ENCODE measurements at places on chromosomes 3 and 15.

DNA sequence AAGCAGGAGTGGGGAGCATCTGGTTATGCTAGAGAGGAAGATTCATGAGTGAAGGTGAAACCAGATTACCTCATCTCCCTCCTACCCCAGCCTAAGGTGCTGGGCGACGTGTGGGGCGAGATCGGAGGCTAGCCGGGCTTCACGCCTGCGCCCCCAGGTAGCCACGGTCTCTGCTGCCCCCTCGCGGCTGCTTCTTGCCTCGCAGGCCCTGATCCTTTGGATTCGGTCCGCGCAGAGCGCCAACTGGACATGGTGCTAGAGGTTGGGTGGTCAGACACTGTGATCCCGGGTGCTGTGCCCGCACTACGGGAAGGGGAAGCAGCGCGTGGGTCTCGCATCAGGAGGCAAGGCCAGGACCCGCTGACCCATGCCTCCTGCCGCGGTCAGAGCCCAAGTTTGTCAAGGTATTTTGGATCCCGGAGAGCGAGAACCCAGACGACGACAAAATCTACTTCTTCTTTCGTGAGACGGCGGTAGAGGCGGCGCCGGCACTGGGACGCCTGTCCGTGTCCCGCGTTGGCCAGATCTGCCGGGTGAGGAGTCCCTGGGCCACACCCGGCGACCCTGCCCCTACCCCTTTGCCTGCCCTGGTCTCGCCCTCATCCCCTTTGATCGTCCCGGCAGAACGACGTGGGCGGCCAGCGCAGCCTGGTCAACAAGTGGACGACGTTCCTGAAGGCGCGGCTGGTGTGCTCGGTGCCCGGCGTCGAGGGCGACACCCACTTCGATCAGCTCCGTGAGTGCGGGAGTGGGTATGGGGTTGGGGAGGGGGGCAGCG lies 4.2 kb downstream of the SEMA3B start:
- peak; percentile 76 for DNase-seq

DNA sequence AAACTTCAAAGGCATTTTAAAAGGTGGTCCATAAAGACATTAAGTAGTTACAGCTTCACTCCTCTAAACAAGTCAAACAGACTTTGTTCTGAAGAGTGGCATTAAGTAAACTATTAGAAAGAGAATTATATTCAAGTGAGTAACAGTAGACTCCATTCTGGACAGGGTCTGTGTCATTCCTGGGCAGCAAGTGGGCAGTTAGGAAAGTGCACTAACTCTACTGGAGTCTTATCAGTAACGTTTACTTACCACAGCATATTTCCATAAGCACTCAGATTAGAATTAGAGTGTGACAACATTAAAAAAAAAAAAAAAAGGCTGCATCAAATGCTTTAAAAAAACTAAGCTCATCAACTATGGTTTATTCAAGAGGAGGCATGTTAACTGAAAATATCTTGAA lies 10.6 kb downstream of the UBR1 start:
- no peak for DNase-seq

GRCh38 chr3:36493051-36493450 lies 112.7 kb downstream of the STAC start:
- no peak for DNase-seq

- DNase-seq, result no peak
These were observed 16.3 kb downstream of the SNX33 start for GRCh38 chr15:75663931-75664421.

DNA sequence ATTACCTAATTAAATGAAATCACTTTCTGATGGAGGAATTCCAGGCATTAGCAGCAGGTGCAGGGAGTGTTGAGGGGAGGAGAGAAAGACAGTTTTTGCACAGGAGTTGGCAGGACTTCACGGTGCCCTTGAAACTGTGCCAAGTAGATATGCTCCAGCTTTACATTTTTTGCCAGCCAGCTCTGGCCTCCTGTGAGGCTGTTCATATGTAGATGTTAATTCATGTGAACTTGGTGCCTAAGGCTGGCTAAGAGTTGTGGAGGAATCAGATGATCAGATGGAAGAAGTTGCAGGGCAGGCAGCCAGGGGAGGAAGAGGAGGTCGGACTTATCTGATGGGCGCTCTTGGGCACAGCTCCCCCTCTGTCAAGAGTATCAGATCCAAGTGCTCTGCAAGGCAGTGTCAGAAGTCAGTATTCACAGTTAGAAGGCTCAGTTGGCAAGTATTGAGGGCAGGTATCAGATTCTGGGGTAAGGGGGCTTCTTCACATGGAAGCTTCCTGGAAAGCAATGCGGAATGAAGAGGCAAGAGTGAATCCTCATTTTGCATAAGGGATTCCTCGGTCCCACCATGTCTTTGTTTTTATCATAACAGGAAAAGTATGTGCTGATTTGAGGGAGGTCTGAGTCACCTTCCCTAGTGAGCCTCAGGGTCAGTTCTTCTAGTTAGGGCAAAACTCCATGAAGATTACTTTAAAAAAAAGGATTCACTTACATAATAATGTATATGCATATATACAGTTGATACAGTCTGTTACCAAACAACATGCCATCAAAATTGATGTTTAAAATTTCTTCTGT lies 172.6 kb upstream of the UMPS start:
- DNase-seq, result no peak

GRCh38 chr3:112197131-112197530 lies 64.1 kb upstream of the GCSAM start:
- DNase-seq, result no peak

GRCh38 chr15:67389975-67390374 lies 131.0 kb upstream of the C15orf61 start:
- DNase-seq, result no peak

DNA sequence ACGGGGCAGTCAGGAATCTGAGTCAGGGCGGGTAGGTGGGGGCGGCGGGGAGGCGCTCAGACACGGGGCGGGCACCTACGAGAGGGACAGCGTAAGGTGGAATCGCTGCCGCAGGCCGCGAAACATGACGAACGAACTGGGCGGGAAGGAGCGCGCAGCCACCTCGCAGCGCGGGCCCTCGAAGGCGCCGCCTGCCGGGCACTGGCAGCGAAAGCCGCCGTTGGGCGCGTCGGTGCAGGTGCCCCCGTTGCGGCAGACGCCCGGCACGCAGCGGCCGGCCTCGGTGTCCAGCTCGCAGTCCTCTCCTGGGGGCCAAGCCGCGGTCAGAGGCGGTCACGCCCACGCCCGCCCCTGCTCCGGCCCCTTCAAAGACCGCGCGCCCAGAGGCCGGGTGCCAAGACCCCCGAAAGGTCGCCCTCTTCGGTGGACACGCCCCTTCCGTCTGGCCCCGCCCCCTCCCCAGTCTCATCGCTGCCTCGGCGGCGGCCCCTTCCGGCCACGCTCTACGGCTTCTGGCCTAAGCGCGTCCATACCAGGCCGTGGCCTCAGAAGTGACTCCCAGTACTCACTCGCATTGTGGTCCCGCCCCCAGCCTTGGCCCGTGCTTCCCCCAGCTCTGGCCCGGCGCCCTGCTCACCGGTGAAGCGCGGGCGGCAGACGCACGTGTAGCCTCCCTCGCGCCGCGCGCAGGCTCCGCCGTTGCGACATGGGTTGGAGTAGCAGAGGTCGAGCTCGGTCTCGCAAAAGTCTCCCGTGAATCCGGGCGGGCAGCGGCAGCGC lies 6.4 kb downstream of the CELSR3 start:
- peak; percentile 84 for DNase-seq

DNA sequence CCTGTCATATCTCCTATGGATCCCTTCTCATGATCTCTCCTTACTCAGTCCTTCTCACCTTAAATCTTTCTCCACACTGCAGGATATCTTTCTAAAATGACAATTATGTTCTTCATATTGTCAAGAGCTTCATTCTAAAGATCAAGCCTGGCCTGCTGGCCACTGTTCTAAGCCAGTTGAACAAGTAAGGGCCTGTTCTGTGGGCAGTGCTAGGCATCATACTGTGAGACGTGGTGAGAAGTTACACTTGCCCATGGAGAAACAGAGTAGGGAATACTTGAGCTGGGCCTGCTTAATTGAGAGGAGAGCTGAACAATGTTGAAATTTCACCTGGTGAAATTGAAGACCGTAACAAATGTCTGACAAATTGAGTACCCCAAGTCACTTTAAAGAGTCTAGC lies 184.1 kb upstream of the RASGRP1 start:
- no peak for DNase-seq

DNA sequence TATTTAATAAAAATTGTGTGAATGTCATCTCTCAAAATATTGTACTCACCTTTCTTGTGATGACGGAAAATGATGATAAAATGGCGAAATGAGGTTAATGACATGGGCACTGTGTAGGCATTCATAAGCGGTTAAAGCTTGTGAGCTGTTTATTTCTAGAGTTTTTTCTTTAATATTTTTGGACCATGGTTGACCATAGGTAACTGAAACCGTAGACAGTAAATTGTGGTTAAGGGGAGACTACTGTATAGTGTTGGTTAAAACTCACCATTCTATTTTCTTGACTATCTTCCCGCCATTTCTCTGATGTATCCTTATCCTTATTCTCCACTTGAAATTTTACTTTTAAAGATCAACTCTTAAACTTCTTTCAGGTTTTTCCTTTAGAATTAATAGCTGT lies 14.5 kb downstream of the RNF111 start:
- DNase-seq, result no peak

GRCh38 chr3:60386306-60386705 lies 864.9 kb downstream of the FHIT start:
- no peak for DNase-seq

DNA sequence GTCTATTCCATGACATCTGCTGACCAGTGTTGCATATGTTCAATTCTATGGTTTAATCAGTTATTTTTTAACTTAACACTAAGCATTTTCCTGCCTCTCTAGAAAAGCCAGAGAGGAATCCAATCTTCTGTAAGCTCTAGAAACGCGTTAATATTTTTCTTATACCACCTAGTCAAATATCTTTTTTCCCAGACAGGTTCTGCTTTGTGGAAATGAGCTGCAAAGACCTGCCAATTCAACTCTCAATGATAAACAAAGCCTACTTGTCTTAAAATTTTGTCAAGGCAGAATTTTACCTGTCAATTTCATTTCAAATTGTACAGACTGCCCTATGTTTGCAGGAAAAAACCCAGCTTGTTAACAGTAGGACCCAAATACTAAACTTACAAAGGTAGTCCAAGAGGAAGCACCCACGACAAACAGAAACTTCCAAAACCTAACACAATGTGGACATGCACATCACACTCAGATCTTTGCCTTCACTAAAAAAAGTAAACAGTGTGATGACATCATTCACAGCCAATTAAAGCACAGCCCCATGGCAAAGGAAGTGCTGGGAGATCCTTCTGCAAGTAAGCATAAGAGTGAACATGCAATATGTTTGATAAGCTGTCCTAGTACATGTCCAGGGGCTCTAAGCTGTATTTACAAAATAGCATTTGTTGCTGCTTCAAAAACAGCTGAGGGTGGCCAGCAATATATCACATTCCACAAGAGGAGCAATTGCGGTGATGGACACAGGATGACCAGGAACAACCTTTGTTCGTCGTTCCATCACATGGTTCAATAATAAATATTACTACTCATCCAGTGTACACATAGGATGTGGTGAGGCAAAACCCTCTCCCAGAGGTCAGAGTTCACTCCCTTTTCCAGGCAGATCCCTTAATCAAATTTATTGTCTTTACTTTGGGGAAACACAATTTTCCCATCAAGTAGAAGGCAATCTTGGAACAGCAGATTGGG lies 139.4 kb upstream of the TSC22D2 start:
- DNase-seq, result no peak

GRCh38 chr3:144663456-144664436 lies 692.1 kb downstream of the DIPK2A start:
- DNase-seq, result no peak

DNA sequence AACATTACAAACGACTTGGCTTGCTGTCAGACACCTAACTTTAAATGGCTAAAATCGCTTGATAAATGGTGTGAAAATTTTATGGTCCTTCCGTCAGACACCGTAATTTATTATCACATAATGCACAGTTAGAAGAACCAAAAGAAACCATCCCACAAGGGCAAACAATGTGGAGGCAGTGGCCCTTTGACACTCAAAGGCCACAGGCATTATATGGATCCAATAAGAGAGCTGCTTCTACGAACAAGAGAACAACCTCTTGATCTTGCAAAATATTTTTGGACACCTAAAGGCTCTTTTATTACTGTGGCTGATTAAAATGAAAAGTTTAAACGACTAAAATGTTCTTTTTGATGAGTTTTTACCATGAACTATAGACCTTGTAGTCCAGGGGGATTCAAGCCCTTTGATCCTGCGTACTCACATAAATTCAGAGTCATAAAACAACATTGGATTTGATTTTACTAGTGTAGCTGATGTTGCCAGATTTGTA lies 202.8 kb downstream of the FMN1 start:
- no peak for DNase-seq

DNA sequence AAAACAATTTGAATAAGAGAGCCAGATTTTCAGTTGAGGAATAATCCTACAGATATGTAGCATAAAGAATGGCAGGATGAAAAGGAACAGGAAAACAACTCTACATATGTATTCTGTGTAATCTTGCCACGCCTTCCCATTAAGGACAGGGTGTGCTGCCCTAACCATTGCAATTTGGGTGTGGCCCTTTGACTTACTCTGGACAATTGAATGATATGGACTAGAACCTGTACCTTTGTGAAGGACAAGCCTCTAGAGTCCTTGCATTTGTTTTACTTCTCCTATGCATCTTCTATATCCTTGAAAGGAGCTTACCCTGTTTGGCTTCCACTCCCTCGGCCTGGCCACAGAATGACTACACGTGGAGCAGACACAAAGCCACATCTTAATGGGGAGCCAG lies 1261.6 kb upstream of the GBE1 start:
- no peak for DNase-seq

DNA sequence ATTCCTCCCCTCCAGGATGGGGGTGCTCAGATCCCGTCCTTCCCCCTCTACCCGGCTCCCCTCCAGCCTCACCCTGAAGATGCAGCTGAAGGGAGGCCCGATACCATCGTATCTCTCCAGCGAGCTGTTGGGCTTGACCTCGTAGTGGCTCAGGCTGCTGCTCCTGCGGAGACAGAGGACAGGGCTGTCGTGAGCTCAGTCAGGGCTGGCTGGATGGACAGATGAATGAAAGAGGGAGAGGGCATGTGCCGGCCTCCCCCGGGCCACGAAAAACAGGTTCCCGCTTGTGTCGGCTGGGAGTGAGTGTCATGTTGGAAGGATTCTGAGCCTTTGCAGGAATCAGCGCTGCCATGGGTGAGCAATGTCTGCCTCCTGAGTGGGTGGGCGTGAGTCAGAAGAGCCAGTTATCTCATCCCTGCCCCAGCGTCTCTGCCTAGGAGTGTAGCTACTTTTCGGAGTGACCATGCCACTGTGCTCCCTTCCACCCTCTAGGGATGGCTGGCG lies 35.2 kb downstream of the FEM1B start:
- DNase-seq, result no peak

GRCh38 chr15:85751291-85752123 lies 43.2 kb downstream of the KLHL25 start:
- no peak for DNase-seq

DNA sequence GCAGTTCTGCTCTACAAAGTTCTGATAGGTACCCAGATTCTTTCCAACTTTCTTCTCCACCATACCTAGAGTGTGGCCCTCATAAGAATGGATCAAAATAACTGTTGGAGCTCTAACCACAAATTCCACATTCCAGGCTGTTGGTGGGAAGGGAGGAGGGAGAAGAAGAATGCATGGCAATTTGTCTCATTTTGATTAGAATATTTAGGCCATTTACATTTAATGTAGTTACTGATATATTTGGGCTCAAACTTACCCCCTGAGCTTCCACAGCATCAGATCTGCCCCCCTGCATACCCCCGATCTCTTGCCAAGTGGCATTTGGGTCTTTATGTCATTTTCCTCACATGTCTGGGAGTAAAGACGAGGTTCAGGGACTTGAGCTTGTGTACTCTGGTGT lies 7.7 kb downstream of the CHRNB4 start:
- DNase-seq, result no peak

- no peak for DNase-seq
These were observed at the start of gene PLXNB1 for GRCh38 chr3:48429960-48430707. TSS of gene PLXNB1 (minus strand) at chr3:48430086. CDS start at chr3:48424611, 5,475 bp downstream.

- DNase-seq, result no peak
These were observed 114.5 kb downstream of the EPHA3 start for GRCh38 chr3:89221924-89222323.
